ENCODE measurements at places on chromosomes 7 and 10.

DNA sequence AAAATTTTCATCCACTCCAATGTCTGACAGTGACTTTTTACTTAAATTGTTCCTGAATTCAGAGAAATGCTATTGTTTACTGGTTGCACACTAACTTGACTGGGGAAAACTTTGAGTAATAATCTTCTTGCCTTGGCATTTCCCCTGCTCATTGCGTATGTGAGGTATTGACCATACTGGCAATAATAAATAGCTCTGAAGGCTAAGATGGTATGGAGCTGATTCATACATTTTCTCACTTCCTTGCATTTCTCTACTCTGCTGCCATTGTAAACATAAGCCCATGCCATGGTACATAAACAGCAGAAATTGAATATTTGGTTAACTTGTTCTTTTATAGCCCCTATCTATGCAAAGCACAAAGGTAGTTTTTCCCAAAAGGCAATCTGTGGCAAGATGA lies 290.0 kb downstream of the RNLS start:
- DNase-seq: no peak

DNA sequence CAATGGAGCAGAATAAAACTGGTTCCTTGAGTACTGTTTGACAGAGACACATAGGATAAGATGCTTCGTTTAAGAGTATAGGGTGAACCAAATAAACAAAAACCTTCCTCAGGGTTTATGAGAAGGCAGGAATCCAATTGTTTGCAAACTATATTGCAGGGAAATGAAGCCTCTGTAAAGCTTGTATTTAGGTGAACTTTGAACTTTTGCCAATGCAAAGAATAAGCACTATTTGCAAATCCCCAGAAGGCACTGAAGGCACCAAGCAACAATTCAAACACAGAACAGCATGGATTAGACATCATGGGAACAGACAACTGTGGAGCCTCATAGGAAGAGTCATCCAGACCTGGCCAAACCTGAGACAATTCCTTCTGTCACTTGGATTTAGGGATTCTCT lies 47.1 kb upstream of the WASL start:
- no peak for DNase-seq

GRCh38 chr10:78042058-78042751 lies 8.5 kb downstream of the RPS24 start:
- no peak for DNase-seq

- no peak for DNase-seq
Measured at GRCh38 chr10:83952314-83952713, 187.0 kb upstream of the GHITM start.

DNA sequence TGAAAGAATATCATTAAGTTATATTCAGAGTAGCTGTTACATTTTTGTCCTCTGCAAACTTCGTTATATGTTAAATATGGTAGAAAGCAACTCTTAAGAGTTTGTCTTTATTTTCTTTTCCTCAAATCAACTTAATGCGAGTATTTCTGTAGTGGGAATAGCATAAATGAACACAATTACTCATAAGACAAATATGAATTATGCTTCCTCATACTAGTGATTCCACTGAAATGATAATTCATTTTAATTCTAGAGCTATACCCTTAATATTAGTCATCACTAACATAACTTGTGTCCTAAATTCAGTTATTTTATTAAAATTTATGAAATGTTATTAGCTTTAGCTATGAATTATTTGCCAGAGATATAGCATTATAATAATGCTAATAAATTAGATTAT lies 820.6 kb upstream of the KCND2 start:
- no peak for DNase-seq

DNA sequence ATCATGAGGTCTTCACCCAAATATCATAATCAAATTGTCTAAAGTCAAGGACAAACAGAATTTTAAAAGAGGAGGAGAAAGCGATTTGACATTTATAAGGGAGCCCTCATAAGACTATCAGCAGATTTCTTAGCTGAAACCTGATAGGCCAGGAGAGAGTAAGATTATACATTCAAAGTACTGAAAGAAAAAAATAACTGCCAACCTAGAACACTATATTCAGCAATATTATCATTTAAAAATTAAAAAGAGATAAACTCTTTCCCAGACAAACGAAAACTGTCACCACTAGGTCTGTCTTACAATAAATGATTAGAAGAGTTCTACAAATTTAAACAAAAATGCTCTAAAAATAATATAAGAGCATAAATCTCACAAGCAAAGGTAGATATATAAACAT lies 154.1 kb upstream of the TMEM106B start:
- no peak for DNase-seq

Data from stimulated activated CD8-positive, alpha-beta memory T cell treated with anti-CD3 and anti-CD28 coated beads, Interleukin-4, amount 100 ng/mL, for 1 hour (primary cell).